ENCODE measurements at places on chromosomes 5 and 9.

DNA sequence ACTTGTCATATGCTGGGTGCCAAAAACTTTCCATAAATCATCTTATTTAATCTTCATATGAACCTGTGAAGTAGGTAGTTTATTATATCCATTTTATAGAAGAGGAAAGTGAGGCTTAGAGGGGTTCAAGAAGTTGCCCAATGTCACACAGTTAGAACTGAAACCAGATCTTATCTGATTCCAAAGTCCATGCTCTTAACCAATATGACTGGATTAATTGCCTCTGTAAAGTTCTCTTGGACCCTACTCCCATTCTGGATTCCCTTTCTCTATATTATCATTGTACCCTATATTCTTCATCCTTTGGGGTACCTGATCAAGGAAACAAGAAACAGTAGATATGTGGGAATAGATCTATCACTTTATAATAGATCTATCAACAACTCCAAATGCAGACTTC, 64.5 kb upstream of the GCNT4 start:
- no peak for DNase-seq

DNA sequence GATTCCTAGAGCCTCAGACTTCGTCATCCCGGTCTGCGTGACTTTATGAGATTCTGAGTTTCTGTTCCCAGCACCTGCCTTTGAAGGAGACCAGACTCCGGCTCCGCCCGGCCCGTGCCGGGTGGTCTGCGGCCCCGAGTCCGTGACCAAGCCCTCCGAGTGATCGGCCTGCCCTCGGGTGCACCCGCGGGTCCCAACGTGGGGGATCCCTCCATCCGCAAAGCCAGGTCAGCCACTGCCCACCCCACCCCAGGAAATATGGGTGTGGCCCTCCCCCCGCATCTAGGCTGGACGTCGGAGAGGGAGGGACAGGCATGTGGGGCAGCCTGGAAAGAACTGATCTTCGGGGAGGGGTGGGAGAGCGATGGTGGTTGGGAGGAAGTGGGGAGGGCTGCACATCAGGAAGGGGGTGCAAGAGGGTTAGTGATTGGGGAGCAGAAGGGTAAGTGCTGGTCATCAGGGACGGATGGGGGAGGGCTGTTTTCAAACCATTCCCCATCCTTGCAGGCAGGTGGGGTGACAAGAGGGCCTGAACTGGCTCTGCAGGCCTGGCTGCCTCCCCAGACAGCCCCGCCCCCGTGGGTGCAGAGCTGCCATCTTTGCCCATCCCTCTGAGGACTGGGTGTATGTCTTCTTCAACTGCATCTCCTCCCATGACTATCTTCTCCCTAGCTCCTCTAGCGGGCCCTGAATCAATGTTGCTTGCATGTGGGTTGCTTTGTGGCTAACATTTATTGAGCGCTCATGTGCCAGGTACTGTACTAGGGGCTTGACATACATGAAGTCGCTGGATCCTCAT, 747 bp downstream of the LRSAM1 start:
- peak; percentile 40 for DNase-seq

- no peak for DNase-seq
These were observed 6.8 kb downstream of the CA9 start for GRCh38 chr9:35680331-35681105.

DNA sequence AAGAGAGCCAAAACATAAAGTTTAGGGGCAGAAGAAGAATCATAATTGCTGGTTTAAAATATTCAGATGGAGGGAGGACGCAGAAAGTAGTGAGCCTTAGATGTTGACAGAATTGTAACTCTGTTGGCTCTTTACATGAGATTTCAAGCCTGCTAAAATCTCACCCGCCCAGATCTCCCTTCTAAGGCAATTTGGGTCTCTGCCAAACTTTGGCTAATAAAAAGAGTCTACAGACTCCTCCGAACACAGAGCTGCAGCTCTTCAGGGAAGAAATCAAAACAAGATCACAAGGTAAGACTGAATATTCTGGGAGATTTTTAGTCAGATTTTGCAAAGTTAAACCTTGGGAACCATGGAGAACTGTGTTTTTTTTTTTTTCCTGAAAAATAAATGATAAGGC, at the start of gene IL33:
IL33 (plus strand) TSS at position 246 of the 400 bp plus-strand sequence. CDS start 25,888 bp downstream, outside the sequence.
- DNase-seq, result no peak

DNA sequence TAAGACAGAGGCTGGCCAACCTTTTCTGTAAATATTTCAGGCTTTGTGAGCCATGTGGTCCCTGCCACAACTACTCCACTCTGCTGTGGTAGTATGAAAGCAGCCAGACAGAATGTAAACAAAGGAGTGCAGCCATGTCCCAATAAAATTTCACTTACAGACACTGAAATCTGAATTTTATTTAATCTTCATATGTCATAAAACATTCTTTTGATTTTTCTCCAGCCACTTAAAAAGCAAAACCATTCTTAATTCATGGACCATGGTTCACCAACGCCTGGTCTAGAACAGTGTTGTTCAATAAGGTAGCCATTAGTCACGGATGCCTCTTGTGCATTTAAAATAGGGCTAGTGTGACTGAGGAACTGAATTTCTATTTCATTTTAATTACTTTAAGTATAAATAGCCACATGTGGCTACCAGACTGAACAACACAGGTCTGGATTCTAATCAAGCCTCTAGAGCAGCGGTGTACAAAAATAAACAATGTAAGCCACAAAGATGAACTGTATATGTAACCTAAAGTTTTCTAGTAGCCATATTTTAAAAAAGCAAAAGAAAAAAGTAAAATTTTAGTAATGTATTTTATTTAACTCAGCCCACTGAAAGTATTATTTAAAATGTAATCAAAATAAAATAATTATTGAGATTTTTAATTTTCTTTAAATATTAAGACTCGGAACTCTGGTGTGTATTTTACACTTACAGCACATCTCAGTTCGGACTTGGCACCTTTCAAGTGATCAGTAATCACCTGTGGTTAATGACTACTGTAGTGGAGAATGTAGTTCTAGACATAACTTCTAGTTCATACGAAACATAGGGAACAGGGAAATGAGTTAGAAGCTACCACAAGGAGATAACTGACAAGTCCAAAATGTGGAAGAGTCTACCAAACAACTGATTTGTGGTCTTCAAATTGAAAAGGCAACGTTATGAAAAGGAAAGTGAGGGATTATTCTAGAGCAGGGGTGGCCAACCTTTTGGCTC, 14.3 kb downstream of the GEMIN5 start:
- peak; percentile 10 for DNase-seq

DNA sequence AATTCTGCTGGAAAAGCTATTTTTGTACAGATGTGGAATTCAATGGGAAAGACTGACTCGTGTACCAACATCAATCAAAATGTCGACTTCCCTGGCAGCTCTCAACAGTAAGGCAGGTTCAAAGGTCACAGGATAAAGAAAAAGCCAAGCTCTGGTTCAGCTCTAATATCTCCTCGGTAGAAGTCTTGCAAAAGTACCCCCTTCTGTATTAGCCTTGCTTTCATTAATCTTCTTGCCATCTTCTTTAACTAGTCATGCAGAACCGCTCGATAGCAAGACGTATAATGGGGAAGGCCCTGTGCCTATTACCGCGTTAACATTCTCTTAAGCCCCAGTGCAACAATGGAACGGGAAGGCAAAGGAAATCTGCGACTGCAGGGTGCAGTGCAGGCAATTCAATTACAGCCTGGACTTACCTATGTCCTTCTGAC, 201.2 kb downstream of the GAPVD1 start:
- DNase-seq, result no peak

DNA sequence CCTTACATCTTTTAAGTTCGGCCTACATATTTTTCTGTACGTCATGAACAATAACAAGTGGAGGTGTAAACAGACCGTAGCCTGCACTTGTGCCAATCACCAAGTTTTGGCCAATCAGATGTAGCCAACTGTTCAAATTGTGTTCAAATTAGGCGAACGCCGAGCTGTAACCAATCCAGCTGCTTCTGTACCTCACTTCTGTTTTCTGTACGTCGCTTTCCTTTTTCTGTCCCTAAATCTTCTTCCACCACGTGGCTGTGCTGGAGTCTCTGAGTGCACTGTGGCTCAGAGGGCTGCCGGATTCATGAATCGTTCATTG, 26.4 kb downstream of the TRIM14 start:
- no peak for DNase-seq

DNA sequence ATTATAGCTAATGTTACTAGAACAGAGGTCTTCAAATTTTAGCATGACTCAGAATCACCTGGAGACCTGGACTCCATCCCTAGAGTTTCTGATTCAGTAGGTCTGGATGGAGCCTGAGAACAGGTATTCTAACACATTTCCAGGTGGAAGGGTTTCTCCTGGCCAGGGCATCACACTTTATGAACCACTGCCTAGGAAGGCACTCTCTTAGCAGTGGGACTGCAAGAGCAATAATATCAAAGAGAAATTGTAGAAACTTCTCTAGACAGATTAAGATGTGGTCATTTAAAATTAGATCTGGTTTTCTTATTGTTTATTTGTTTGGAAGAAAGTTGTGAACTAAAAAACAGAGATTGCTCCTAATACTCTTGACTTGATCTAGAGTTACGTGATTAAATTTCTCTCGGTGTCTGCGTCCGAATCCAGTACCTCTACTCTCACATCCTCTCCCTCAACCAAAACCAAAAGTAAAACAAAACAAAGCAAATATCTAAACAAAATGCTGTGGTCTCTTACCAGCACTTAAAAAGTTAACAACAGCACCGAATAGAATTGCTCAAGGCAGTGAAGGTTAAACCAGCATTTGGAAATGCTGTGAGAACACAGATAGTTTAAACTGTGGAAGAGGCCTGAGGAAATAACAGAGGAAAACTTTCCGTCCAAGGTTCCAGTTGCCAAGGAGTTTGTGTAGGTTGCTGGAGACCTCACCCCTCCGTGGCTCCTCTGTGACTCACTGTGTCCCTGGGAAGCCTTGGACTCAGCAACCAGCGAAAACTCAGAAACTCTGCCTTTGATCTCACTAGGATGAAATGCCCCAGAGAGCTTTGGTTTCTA, 193.4 kb downstream of the ARRDC3 start:
- peak; percentile 72 for DNase-seq

DNA sequence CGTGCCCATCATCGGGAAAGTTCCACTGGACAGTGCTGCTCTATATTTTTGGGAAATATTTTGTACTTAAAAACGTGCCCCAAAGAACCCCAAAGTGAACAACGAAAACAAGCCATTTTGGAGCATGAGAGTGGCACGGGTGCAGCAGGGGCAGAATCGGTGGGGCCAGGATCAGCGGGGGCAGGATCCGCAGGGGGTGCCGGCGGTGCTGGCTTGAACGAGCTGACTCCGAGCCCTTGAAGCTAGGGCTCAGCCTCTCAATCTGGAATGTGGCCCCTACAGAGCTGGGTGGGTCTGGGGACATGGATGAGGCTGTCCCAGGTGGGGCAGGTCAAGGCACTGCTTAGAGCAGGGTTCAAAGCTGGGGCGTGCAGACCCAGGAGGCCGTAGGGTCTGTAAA, 104.7 kb upstream of the COL5A1 start:
- DNase-seq, result no peak

DNA sequence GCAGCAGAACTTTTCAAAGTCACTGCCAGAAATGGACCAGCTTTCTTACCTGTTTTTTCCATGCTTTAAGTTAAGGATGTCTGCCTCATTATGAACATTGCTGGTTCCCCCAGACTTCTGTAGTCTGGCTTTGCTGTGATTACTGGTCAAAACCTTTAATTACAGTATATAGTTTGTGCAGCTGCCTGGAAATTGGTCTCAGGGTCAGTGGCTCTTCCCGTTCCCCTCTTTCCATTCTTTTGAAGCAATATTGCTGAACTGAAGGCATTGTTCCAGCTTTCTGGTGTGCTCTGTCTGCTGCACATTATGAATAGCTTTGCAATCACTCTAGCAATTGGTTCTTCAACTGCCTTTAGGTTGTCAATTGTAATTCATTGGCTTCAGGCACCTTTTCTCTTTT, 206.5 kb downstream of the ARL15 start:
- DNase-seq, result no peak

- no peak for DNase-seq
These were observed 11.7 kb upstream of the DOLPP1 start for GRCh38 chr9:129068990-129069861.
